EL (cell line): ENCODE measurements at places on chromosomes 16 and 17.

- DNase-seq = no peak
Measured at GRCh38 chr16:12695454-12695853, 108.2 kb downstream of the CPPED1 start.

DNA sequence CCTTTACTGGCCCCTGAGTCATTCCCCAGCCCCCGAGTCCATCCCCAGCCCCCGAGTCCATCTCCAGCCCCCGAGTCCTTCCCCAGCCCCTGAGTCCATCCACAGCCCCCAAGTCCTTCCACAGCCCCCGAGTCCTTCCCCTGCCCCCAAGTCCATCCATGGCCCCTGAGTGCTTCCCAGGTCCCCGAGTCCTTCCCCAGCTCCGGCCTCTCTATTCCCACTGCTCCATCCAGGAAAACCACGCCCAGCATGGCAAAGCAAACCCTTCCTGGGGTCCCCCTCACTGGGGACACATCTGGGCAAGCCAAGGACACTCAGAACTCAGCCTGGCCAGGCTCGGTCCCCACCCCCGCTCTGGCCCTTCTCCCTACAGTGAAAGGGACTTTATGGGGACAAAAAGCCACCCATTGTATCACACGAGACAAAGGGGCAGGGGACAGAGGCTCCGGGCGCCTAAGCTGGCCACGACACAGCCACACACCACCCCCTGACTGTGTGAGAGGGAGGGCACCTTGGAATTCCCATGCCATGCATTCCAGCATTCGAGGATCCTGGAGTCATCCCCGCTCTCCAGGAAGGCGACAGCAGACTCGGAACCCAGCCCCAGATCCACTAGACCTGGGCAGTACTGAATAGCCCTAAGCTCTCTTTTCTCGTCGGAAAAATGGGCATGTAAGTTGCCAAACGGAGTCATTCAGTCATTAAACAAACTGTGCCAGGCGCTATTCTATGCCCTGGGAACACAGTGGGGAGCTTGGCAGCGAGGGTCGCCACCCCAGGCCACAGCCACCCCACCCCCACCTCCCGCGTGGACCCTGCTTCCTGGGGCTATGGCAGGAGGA, 14.0 kb downstream of the PLLP start:
- no peak for DNase-seq

DNA sequence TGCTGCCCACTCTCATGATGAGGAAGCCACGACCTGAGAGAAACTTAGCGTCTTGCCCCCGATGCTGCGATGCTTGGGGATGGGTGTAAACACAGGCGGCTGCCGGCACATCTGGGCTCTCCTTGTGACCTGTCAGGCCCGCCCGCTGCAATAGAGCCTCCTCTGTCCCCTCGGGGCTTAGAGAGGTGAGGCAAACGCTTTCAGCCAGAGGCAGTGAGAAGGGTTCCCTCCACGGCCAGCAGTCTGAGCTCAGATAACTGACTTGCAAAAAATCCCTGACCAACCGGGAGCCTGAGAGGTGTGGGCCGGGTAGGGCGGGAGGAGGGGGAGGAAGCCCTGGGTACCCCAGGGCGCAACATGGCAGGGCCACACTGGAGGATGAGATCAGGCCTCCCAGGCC, 260.6 kb downstream of the C16orf95 start:
- no peak for DNase-seq

- DNase-seq = no peak
Measured at GRCh38 chr17:61122326-61122913, 277.2 kb upstream of the TBX2 start.

- peak; percentile 82 for DNase-seq
Measured at GRCh38 chr17:45171338-45172231, 9.9 kb downstream of the HEXIM2 start.

DNA sequence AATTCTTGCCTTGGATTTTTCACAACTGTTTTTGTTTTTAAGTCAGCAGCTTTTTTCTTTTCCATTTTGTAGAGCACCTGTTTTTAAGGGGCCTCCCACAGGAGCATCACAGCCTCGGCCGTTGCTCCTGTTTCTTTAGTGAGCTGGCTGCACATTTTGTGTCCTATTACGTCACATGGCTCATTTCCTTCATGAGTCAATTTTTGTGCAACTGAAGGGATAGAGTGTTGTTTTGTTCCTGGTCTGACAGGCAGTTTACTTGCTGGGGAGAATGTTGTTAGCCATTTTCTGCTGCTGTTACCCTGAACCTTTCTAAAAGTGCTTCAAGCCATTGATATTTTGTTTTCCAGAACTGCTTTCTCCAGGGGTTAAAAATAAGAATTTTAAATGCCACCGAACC, 45.0 kb upstream of the CRISPLD2 start:
- DNase-seq = peak; percentile 75

DNA sequence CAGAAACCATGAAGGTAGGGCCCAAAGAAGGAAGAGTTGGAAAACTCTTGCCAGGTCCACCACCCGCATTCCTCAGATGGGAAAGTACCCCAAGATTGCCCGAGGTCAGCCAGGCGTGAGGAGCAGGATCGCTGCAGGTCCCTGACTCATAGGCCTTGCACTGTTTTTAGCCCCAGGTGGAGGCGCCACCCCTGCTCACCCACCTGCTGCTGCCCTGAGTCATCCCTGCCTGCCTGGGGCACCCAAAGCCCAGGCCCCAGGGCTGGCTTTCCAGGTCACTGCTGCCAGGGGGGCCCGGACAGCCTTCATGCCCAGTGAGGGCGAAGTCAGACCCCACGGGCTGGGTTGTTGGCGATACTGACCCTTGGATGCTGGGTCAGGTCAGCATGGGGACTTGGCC, 100.9 kb downstream of the AMFR start:
- DNase-seq = no peak

DNA sequence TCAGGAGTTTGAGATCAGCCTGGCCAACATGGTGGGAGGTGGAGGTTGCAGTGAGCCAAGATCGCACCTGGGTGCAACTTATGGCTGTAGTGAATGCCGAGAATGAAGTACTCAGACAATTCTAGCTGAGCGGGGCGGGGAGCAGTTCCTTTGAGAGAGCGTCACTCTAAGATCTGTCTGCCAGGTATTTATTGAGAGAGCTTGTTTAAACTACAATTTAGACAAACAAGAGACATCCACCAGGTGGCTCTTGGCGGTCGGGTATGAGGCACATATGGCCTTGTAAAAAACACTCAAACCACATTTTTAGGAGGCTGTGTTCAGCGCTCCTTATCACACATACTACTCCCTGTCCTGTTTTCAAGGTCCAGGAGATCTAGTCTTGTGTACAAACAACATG, 40.6 kb upstream of the CDH1 start:
- no peak for DNase-seq

GRCh38 chr16:27179500-27180072, 23.7 kb upstream of the KDM8 start:
- peak; percentile 58 for DNase-seq

DNA sequence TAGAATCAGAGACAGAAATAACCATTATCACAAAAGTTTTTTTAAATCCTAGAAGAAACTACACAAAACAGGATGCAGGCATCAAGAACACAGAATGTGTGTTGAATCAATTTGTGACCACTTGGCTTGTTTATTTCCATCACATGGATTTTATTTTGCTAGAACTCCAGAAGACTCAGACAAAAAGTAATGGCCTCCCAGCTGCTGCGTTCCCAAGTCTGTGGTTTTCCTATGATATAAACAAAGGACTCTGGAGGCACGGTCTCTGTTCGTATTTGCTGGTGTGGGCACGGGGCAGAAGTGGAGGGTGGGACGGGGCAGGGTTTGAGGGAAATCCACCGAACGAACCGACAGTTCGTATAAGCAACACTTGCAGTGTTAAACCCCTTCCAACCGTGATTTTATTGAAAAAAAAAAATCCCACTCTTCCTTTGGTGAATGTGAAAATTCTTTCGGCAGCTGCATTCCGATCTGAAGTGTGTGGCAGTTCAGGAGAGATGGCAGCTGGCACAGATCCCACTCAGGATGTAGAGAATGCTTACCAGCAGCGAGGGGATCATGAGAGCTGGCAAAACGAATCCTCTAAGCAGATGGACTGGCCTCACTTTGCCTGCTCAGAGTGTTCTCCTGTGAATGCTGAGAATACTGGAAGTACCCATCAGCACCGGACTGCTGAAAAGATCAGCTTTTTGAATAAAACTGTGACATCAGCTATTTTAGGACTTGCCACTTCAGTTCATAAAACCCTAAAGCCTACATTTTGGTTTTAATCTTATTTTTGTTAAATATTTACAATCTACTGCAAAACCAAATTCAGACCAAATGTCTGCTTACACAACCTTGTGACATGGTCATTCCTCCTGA, 165.2 kb downstream of the VPS53 start:
- DNase-seq = peak; percentile 92

GRCh38 chr16:56848029-56848936, 16.7 kb upstream of the SLC12A3 start:
- DNase-seq = peak; percentile 86

- no peak for DNase-seq
Measured at GRCh38 chr16:24170407-24170806, 85.7 kb upstream of the CACNG3 start.

- peak; percentile 23 for DNase-seq
Measured at GRCh38 chr17:55275894-55276804, 11.4 kb downstream of the HLF start.

- no peak for DNase-seq
Measured at GRCh38 chr17:77190576-77190975, 49.8 kb downstream of the SEC14L1 start.

- peak; percentile 35 for DNase-seq
Measured at GRCh38 chr17:58520843-58521430, 6.5 kb upstream of the MTMR4 start.

GRCh38 chr17:70336411-70336810, 167.1 kb downstream of the KCNJ2 start:
- DNase-seq = no peak

GRCh38 chr17:82638183-82638773, 10.0 kb downstream of the WDR45B start:
- DNase-seq = no peak

DNA sequence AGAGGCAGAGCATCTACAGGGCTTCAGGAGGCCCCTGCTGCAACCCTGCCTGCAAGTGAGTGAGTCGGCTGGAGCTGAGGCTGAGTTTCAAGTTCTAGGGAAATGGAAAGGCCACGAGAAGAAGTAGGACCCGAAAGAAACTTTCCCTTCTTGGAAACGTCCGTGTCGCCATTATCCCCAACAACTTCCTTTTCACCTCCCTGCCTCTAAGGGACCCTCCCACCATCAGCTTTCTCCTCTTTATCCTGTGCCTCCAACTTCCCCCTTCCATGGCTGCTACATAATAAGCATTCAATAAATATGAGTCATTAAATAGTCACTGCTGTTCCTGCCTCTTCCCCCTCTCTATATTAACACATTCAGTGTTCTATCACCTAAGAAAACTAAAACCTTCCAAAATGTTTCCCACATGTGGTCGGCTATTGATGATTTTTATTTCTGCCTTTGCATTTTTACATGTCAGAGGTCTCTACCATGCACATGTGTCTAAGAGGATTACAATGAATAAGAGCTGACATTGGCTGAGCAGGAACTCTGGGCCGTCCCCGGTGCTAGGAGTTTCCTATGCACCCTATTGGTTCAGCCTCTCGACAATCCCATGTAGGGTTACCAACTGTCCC, 115.9 kb upstream of the TNRC6C start:
- peak; percentile 65 for DNase-seq

DNA sequence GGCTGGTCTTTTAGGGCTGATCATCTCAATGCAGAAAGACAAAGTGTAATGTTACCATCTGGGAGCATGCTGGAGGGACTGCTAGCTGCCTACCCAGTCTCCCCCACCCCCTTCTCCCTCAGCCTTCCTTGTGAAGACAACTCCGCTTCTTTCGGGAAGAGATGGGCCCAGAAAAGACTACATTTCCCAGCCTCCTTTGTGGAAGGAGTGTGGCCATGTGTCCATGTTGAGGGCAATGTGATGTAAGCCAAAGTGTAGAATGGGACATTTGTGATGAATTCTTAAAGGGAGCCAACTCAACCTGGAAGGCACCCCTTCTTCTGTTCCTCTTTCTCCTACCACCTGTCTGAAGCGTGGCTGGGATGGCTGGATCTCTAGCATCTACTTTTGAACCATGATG, 16.3 kb downstream of the ABCC12 start:
- DNase-seq = no peak

DNA sequence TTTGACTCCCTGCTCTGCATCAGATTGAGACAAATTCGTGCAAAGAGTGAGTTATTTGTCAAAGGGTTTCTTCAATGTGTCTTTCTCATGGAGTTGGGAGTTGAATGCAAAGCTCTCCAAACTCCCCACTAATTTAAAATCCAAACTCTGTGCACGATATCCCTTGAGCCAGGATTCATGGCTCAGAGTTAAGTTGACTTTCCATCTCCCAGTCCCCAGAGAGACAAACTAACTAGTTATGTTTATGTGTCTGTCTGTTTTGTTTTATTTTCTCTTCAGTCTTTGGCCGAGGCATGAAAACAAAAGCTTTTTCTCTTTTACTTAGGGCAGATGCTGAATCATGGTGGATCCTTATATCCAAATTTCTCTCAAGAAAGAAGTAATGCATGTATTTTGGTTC, 570.0 kb upstream of the CDH5 start:
- no peak for DNase-seq

- DNase-seq = no peak
Measured at GRCh38 chr16:64265756-64266155, 856.1 kb downstream of the CDH11 start.

- DNase-seq = no peak
Measured at GRCh38 chr16:31456988-31457360, 2.3 kb upstream of the ARMC5 start.

DNA sequence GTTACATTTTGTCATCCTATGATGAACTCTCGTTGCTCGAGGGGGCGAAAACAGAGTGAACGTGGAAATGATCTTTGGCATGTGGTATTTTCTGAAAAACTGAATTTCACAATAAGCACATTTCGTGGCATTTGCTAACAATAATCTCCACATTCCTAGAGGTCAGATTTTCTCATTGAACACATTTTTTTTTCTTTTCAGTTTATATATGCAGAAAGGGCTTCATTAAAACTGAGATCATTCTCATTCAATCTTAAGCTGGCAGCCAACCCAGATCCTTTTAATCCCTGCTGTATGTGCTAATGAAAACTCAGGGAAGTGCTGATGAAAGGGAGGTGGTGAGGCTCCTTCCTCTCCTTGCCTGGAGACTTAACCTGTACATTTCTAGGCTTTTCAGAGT, 52.6 kb downstream of the PRKCA start:
- peak; percentile 84 for DNase-seq

DNA sequence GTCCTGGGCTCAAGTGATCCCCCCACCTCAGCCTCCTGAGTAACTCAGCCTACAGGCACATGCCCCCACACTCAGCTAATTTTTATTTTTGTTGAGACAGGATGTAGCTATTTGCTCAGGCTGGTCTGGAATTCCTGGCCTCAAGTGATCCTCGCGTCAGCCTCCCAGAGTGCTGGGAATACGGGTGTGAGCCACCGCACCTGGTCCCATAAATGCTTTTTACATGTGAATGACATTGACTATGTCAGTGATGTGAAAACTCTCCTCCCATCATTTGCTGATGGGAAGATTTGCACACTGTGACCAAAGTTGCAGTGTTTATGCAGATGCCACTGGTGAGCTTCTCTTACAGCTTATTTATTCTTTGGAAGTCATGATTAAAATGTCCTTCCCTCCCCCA, 15.0 kb downstream of the PLCD3 start:
- no peak for DNase-seq
